CD4-positive, CD25-positive, alpha-beta regulatory T cell (primary cell): ENCODE measurements at places on chromosomes 16 and 17.
A peak's percentile ranks its signal among the peaks of the same experiment; 100 is the strongest.

DNA sequence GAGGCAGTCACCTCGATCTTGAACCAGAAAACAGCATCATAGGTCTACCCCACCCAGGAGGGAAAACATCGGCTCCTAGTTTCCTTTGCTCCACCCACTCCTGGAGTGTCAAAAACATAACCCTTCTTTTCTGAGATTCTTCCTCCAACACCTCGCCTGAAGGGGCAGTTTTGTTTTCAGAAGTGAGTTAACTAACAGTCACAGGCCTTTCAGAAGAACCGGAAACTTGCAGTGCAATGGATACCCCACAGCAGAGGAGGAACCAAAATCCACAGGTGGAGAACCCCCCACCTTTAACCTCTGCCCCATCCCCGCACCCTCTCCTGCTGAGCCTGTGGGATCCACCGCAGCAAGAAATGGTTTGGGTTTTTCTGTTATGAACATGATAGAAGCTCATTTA is 7.8 kb upstream of the TEX2 start:
- no peak for DNase-seq

DNA sequence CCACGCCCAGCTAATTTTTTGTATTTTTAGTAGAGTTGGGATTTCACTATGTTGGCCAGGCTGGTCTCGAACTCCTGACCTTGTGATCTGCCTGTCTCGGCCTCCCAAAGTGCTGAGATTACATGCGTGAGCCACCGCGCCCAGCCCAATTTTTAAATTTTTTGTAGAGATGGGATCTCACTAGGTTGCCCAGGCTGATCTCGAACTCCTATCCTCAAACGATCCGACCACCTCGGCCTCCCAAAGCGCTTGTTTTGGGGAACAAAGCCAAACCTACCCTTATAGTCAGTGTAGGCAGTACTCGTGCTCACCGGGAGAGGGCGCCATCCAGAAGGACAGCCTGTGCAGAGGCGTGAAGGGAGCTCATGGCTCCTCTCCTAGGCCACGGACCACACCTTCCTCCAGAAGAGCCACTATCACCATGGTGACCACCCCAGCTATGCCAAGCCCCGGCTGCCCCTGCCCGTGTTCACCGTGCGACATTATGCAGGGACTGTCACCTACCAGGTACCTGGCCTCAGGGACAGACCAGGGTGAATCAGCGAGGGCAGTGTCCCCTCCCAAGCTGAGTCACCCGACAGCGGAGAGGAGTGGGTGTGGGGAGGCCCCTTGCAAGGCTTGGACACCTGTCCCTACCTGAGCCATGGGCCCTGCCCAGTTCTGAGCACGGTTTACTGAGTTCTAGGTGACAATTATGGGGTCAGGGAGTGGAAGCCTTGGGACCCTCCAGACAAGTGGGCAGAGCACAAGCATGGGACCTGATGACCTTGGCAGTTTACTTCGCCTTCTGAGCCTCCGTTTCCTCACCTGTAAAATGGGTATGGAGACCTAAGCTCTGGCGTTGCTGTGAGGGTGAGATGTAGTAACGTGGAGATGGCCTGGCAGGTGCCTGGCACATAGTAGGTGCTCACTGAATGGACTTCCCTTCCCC is 13.7 kb downstream of the MYO15B start:
- peak; percentile 45 for DNase-seq

DNA sequence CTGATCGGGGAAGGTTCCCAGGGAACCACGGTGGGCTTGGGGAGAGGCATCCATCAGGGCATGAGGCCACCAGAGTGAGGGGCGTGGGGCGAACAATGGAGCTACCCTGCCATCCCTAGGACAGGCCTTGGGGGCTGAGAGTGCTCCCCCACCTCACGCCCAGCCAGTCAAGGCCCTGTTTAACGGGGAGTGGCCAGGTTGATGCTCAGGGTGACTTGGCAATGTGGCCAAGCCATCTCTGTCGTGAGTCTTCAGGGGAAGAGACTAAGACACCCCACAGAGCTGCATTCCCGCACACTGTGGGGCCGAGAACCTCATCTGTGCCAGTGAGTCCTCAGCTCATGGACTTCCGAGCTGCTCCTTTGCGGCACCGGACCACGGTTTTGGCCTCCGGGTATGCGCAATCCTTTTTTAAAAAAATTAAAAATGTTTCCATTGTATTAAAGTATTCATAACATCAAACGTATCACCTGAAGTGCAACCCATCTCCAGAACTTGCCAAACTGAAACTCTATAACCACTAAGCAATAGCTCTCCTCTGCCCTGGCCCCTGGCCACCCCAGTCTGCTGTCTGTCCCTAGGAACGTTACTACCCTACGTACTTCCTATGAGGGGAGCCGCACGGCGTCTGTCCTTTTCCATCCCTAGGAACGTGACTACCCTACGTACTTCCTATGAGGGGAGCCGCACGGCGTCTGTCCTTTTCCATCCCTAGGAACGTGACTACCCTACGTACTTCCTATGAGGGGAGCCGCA is 71.8 kb upstream of the DOC2B start:
- no peak for DNase-seq

- no peak for DNase-seq
Observed at GRCh38 chr17:56023851-56024250, 129.4 kb upstream of the ANKFN1 start.

DNA sequence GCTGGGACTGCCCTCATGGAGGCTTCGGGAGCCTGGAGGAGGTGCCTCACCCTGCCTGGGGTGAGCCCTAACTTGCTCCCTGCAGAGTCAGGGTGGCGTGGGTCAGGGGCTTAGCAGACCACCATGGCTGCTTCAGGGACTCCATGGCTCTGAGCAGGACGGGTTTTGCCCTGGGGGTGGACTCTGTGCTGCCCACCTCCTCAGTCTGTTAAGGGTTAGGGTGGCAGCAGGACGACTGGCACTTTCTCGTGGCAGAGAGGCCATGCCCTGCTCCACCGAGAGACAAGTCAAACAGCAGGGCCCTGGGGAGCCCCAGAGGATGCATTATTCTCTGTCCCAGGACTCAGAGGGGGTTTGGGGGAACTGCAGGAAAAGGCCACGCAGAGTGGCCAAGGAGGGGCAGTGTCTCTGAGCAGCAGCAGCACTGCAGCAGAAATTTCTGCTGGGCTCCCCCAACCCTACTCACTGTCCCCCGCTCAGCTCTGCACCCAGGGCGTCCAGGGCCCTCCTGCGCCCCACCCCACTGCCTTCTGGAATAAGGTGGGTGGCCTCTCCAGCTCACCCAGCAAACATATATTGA is 1.8 kb upstream of the PRSS22 start:
- no peak for DNase-seq

DNA sequence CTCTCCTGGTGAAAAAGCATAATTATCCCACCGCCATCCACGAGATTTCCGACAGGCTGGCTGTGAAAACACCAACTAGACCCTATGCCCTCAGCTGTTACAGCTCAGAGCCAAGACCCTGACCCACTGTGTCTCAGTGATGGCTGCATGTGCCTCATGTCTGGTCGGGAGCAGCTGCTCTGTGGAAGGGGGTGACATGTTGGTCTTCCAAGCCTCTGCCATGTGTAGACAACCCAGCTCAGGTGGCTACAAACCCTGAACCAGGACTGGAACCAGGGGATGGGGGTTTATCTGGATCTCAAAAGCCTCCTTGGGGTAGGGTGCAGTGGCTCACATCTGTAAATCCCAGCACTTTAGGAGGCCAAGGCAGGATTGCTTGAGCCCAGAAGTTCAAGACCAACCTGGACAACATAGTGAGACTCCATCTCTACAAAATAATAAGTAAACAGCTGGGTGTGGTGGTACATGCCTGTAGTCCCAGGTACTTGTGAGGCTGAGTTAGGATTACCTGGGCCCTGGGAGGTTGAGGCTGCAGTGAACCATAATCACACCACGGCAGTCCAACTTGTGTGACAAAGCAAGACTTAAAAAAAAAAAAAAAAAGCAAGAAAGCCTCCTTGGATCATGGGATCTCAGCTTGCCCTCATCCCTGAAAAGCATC is 220.3 kb downstream of the CPPED1 start:
- no peak for DNase-seq

GRCh38 chr17:47898241-47898640 is 2.2 kb downstream of the SP2 start:
- DNase-seq = no peak
